Globus pallidus (tissue), 1 donor: ENCODE measurements at places on chromosomes 1 and 21.
A peak's percentile ranks its signal among the peaks of the same experiment; 100 is the strongest.

DNA sequence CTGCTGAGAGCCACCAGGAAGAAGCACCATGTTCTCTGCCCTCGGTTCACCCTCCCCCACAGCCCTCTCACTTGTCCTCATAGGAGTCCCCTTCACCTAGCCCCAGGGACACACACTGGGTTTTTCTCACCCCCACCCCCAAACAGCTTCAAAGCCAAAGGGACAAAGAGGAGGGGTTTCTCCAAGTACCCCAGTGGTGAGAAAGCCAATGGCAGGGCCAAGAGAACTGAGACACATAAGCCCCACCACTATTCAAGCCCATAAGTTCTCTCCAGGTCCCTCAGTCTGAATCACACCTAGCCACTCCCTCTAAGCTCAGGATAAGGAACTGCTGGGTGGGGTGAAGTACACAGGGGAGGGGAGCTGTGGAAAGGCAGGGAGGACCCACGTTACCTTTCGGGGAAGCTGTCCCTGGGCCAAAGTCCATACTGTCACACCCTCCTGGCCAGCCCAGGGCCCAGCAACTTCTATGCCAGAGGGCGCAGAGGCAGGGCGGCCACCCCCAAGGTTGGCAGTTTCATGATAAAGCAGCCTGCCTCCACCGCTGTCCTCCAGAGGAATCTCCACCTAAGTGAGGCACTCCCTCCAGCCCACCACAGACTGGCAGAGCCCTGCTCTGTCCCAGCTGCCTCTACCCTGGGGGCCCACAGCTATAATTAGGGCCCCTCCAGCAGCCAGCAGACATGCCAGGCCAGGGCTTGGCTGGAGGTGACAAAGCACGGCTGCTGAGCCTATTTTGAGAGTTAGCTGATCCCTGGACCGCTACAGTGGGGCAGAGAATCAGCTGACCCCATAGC is 39.0 kb upstream of the PPP1R15B start:
- no peak for DNase-seq

DNA sequence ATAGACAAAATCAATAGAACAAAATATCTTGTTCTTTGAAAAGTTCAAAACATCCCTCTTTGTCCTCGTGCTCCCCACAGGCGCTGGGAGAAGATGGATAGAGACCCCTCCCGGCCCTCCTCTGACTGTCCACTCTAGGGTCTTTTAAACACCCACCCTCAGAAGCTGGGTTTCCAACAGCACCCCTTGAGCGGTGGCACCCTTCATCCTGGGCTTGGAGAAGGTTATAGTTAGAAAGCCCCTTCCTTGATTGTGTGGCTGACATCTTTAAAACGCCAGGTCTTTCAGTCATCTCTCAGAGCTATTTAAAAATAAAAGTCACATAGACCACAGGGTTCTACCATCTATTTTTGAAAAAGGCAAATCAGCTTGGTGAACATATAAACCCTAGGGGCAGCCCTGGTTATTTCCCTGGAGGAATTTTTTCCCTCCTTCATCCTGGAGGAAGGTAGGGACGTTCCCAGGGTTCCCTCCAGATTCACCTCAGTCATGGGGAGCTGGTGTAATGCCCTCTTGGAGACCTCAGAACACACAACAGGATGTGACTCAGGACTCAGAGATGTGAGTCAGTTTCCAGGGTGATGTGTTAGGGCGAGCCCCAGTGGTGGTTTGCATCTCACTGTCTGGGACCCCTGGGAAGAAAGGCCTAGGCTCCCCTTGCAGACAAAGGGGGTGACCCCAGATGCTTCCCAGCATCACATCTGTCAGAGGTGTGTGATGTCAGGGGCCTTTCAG is 138.5 kb downstream of the CLIC6 start:
- no peak for DNase-seq

DNA sequence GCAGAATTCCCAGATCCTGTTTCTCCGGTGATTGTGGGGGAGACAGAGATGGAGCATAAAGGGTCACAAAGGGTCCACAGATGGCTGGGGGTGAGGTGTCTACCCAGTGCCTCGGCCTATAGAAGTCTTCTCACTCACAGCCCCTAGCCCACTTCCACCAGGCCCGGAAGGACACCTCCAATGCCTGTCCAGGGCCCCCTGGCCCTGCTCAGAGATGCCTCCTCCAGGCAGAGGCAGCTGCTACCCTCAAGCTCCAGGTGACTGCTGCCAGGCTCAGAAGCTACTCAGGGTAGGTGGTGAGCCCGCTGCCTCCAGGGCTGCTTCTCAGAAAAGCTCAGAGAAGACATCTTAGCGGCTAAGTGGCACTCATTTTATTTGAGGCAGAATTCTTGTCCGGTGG is 22.0 kb upstream of the ZC3H12A start:
- DNase-seq = no peak

DNA sequence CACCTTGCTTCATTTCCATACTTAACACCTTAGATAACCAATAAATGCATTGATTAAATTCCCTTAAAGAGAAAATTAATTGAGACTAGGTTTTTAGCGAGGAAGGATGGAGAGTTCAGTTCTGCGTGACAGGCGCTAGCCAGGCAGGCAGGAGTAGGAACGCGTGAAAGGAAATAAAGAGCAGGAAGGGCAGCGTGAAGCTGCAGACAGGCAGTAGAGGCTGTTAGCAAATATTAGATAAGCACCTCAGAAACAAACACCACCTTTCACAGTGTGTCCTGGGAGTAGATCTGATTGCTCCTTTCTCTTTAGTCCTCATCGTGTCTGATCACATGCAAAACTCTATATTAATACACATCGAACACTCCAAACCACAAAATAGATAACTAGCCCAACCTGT is 282.7 kb upstream of the ADGRL2 start:
- no peak for DNase-seq

GRCh38 chr21:29145354-29145782 is 14.9 kb downstream of the MAP3K7CL start:
- DNase-seq = peak; percentile 33

GRCh38 chr1:169312084-169312954 is 55.3 kb downstream of the NME7 start:
- no peak for DNase-seq

GRCh38 chr1:213649373-213649772 is 338.4 kb upstream of the PROX1 start:
- DNase-seq = no peak

DNA sequence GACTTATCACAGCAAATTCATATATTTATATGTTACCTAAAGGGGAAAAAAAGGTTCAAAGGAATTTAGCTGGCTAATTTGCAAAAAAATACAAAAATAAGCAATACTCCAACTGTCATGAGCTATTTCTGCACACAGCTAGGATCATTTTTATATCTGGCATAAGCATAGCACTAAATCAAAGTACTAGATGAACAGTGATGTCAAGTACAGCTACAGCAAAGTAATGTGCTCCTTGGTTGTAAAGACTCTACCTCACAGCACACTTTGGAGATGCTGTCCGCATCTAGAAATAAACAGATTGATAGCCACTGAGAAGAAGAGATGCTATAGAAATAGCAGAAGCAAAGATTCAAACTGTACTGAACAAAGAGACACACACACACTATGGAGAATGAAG is 125.4 kb downstream of the TGFBR3 start:
- DNase-seq = no peak

DNA sequence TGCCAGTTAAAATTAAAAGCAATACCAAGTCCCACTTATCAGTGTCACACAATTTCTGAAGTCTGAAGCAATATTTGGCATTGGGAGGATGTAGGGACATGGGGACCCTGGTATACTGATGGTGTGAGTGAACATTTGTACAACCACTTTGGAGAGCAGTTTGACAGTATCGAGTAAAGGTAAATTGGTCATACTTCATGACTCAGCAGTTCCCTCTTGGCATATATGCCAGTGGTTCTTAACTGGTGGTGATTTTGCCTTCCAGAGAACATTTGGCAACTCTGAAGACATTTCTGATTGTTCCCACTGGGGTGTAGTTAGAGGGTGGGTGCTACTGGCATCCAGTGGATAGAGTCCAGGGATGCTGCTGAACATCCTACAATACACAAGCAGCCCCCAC is 19.7 kb downstream of the FMOD start:
- DNase-seq = no peak

- DNase-seq = peak; percentile 98
Measured at GRCh38 chr1:198937231-198938031, 298.6 kb downstream of the PTPRC start.

DNA sequence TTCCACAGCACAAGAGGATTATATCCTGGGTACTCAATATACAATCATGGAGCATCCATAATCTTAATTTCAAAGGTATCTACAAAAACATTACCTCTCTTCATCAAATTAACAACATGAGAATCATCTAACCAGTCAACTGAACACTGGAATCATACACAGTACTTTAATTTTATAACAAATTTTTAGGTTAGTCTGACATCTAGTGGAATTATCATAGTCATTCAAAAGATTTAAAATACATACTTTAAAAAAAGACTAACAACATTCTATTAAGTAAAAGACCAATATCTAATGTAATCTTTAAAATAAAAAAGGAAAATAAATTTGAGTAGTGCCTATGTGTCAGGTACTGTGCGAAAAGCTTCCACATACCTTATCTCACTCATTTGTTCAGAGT is 16.8 kb upstream of the SH3GLB1 start:
- peak; percentile 58 for DNase-seq

DNA sequence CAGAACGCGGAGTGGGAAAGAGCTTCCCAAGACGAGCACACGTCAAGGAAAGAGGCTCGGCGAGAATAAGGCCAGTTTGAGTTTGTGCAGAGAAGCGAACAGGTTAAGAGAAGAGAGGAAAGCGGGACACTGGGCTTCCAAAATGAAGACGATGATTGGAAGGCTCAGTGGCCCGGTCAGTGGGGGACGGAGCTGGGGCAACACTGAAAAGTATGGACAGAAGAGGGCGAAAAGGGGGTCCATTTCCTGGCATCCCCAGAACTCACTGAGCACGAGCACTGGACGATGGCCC is 258 bp downstream of the CCT3 start:
- DNase-seq = no peak

DNA sequence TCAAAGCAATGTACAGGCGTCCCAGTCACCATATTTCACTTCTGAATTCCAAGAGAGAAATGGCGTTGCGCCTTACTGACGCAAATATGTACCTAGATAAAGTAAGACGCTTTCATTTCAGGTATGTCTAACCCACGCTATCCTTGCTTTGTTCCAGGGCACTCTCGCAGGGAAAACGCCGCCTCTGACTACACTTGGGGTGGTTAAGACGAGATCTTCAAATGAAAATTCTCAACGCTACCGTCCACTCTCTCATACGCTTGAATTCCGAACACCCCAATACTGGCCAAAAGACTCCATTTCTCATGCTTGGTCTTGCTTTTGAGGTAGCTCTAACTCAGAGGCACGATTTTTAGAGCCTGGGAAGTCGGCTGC is 736 bp upstream of the ZMPSTE24 start:
- no peak for DNase-seq

DNA sequence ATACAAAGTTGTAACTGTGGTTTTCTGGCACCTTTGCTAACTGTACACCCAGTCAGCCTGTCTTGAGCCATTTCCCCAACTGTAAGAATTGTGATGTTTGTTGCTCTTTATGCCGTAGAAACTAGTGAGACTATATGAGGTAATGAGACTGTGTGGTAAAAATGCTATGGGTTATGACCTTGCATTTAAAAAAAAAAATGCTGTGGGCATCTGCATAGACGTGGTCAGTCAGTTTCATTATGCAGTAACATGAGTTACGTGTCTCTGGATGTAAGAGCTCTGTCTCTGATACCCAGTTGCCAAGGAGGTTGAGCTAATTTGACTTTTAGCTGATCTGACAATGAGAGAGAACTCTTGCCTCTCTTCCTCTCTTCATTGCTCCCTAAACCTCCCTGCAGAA is 80.6 kb upstream of the LAMC2 start:
- DNase-seq = no peak

GRCh38 chr1:232655028-232655745 is 25.3 kb upstream of the SIPA1L2 start:
- no peak for DNase-seq

DNA sequence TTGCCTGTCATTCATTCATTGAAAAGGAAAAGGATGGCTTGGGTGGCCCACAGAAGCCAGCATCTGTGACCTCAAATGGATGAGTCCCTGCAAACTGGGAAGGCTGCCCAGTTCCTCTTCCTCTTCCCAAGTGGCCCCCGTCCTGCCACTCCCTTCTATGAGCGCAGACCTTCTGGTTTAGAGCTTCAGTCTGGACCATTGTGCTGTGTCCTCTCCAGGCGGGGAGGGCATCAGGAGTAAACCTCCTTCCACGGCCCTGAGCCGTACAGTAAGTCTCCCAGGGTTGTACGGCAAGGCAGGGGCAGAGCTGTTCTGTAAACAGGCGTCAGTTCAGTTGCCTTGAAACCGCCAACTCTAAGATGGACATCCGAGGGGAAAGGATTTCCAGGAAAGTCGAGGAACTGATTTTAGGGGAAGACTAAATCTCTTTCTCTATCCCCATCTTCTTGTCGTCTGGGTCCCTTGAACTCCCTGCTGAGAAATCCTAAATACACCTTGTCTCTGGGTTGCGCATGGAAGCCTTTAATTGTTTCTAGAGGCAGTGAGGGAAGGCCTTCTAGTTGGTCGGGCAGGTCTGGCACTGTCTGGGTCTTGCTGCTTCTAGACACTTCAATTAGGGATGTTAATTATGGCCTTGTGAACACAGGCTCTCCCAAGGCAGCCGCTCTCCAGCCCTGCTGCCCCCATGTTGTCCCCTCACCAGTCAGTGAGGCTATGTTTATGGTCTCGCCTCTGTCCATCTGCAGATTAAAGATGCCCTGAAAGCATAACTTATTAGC is 22.1 kb downstream of the SOX13 start:
- no peak for DNase-seq

DNA sequence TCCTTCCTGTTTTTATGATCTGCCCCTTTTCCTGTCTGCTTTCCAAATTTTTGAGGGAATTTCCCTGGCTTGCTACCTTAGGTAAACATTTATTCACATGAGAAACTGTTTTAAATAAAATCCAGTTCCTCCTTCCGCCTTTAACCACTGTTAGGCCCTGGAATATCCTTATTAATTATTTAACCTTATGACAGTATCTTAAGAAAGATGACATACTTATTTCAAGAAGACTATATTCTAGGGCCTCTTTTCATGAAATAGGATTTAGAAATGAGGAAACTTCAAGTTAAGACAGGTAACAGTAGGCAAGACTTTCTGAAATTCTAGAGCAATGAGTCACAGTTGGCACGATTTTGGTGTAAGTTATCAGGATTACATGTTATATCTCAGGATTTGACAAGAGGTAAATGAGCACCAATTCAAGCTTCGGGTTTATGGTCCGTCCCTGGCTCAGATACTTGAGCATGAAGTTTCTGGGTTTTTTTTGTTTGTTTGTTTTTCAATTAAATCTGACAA is 2.0 kb upstream of the TNFSF18 start:
- no peak for DNase-seq

DNA sequence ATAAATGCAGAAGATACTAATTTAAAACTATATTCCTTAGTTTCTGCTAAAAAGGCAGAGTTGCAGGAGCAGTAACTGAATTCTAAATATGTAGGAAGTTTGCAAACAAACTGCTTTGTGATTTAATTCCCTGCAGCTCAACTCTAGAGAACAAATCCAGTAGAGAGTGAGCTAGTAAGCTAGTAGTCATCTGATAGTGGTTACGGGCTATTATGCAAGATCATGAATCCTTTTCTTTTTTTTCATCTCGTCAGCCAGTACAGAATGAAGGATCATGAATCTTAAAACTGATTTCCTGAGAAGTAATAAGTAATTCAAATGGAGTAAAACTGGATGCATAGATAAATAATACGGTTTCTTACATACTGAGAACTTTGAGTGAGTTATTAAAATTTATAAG is 3.3 kb downstream of the DPH5 start:
- DNase-seq = no peak

GRCh38 chr1:7405844-7406500 is 365.1 kb upstream of the VAMP3 start:
- no peak for DNase-seq

- DNase-seq = no peak
Measured at GRCh38 chr1:220203816-220204215, 68.4 kb downstream of the RAB3GAP2 start.
